Inflammatory macrophage (primary cell): ENCODE measurements at places on chromosomes 5 and 9.

DNA sequence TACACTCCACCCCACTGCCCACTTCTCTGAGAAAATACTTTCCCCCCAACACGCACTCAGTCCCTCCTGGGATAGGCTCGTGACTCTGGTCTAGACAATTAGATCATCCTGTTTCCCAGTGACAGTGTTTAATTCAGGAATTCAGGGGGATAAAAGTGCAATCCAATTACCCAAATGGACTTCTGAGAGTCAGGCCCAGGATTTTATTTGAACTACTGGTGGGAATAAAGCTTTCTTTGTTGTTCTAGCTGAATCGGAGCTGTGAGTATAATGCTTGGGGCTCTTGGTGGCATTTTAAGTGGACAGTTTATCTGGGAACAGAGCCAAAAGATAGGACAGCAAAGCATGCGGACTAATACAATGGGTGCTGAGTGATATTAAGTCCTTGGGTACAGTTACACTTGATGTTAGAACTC lies 683.3 kb downstream of the MAT2B start:
- DNase-seq, result no peak

GRCh38 chr9:130215341-130216119 lies 43.3 kb downstream of the NCS1 start:
- DNase-seq, result no peak

- no peak for DNase-seq
Observed at GRCh38 chr5:34439601-34440000, 216.5 kb upstream of the RAI14 start.

DNA sequence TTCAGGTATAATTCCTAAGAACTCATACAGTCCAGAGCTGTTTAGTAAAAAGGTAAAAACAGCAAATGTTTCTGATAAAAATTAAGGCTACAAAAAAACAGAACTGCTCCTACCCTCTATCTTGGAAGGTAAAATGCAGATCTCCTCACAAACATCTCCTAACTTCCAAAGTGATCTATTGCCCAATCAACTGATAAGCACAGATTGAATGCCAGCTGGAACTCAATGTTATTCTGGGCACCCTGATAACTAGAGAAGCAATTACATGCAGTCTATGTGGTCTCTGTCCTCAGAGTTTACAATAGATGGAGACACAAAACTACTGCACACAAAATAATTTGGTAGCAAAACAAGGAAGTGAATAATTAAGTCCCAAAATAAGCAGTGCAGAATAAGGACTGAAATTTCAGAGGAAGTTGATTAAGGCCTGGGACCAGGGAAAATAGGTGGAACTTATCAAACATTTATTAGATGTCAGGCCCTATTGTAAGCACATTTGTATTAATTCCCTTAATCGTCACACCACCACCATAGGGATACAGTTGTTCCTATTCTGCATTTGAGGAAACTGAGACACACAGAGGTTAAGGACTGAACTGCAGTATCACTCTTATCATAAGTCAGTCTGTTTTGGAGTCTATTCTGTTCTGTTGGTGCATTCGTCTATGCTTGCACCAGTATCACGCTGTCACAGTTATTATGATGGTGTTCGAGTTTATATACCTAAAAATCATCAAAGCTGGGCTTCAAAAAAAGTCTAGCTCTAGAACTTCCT lies 102.2 kb upstream of the TARS1 start:
- no peak for DNase-seq

GRCh38 chr5:148984345-148984744 lies 78.5 kb downstream of the SH3TC2 start:
- DNase-seq, result no peak

DNA sequence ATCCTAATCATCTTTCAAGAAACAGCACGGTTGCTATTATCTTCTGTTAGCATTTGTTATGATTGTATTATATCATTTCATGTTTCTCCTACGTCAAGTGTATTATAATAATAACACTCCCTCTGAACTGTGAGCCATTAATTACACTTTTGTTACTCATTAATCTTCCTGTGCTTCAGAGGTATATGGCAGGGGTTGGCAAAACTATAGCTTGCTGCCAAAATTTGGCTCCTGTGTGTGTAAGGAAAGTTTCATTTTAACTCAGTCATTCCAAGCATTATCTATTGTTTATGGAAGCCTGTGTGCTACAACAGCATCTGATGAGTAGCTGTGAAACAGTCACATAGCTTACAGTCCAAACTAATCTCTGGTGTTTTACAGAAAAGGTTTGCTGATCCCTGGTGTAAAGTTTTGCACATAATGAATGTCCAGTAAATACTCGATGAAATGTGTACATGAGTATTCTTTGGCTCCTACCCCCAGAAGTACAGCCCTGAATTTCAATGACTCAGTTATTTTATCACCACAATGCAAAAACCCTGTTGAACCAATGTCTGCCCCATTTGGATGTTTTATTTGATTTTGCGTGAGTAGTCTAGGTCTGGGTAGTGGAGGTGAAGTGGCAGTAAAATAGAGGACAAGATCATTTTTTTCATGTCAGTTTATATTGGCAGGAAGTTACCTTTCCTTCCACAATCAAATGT lies 648.2 kb downstream of the MAT2B start:
- DNase-seq, result no peak

DNA sequence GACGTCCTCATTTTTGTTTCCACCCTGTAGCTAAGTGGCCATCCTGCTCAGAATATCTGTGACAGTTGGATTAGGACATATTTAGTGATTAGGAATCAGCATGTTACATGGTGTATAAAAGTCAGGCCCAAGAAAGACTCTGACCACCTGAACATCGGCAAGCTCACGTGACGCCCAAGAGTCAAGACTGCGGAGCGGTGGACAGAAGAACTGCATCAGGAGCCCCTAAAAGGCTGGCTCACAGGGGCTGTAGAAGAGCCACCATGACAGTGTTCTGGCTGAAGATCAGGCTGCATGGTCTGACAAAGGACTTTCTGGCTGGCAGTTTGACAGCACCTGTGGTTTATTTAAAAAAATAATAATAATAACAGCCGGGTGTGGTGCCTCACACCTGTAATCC lies 185.3 kb downstream of the AUH start:
- DNase-seq, result no peak

GRCh38 chr5:18023986-18024385 lies 389.7 kb downstream of the TAF11L14 start:
- no peak for DNase-seq

DNA sequence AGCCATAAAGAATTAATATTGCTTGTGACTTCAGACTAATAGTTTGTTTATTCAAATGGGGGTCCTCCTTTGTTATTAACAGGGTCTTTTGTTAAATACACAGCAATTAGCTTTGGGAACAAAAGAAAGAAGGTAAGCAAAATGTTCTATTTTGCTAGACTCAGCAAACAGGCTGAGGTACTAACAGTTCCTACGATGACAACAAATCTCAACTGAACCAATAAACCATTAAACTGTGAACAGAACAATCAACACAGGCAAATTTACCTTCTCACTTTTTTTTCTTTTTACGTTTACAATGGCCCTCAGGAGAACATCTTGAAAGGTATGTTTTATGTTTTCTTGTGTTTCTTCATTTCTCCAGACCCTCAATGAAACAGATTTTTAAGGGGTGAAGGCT lies 207.2 kb downstream of the NFIB start:
- DNase-seq, result no peak

DNA sequence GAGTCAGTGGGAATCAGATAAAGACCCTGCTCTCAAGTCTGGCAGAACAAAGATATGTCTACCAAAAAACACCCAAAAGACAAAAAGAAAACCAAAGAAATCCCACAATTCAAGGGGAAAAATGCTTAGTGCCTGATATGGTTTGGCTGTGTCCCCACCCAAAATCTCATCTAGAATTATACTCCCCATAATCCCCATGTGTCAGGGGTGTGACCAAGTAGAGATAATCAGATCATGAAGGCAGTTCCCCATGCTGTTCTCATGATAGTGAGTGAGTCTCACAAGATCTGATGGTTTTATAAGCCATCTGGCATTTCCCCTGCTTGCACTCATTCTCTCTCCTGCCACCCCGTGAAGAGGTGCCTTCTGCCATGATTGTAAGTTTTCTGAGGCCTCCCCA lies 13.4 kb downstream of the FBXO10 start:
- no peak for DNase-seq
